ENCODE measurements at places on chromosomes 7 and 10. TPM values are rescaled to one million over a fixed set of nuclear protein-coding genes. Genes with fewer than 3 reads are reported as not detected.

DNA sequence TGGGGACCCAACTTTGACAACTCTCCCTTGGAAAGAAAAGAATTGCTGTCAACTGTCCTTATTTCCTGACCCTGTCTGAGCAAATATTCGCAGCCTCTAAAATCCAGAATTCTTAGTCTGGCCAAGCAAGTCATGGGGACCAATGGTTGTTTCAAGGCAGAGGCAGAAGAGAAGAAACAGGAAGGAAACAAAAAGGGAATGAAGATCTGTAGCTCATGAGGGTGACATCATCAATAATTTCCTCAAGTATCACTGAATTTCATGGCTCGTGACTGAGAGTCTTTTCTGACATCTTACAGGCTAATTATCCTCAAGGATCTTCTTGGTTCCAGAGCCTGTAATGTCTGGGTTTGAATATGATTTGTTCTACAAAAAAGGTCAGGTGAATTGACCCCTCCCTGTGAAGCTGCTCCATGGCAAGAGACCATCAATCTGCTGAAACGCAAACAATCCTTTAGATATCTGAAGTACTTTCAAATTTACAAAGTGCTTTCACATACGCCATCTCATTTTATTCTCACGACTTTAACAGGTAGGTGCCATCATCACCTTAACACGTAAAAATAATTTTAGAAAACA lies 5.8 kb downstream of the CDK6 start:
- DNase-seq, result peak; percentile 16

DNA sequence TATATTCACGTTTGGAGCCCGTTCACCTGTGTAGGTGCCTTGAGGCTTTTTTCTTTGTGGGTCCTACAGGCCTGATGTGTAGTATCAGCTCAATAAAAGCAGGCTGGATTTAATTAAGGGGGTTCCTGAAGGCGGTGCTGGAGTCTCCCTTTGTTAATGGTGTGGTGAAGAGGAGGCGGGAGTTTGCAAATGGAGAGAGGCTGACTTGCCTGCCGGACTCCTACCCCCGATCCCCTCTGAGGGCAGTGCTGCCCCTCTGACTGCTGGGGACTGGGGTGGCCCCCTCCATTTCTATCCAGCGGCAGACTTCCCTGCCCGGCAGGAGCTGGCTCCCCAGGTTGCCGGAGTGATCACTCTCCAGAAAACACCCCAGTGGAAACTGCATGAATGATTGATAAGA lies 45.1 kb downstream of the ZMIZ1 start:
- DNase-seq, result peak; percentile 39

DNA sequence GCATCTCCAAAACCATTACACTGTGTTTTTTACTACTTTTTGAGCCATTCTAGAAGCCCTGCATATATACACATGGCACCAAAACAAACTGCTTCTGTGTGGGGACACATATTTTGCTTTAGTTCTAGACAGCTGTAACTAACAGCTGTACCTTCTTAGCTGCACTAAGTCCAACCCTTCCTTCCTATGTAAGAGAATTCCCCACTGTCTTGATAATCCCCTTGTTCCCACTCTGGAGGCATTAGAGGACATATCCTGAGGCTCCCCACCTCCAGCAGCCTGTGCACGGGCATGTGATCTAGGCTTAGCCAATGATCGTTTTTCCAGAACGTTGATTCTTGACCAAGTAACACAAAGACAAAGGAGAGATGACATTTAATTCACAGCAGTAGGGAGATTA lies 13.3 kb upstream of the CDK13 start:
- DNase-seq, result no peak

DNA sequence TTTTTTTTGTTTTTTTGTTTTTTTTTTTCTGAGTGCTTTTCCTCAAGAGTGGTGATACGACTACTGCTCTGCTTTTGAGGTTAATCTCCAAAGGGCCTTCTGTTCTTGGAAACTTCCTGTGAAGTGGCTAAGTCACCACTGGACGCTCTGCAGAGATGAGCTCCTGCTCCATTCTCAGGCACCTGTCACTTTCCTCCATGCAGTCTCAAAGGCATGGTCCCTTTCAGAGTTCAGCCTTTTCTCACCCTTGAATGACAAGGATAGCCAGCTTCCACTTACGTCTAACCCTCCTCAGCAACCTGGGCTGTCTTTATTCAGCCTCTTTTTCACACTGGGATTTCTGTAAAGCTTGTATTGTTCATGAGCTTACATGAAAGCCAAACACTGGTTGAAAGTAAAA lies 65.8 kb downstream of the BMPER start:
- DNase-seq, result no peak

DNA sequence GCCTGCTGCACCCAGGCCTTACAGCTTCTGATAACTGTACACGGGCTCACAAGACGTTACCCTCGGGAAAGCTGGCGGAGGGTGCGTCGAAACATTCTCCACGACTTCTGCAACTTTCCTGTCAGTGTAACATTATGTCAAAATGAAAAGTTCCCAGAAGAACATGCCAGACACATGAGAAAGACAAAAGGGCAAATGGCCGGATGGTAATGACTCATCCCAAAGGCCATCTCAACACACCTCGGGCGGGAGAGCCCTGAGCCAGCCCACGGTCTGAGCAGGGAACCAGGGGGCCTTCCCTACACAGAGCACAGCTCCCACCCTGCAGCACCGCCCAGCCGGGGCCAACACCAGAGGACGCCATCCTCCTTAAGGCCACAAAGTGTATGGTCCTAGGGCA lies 118.7 kb downstream of the MAD1L1 start:
- peak; percentile 78 for DNase-seq

DNA sequence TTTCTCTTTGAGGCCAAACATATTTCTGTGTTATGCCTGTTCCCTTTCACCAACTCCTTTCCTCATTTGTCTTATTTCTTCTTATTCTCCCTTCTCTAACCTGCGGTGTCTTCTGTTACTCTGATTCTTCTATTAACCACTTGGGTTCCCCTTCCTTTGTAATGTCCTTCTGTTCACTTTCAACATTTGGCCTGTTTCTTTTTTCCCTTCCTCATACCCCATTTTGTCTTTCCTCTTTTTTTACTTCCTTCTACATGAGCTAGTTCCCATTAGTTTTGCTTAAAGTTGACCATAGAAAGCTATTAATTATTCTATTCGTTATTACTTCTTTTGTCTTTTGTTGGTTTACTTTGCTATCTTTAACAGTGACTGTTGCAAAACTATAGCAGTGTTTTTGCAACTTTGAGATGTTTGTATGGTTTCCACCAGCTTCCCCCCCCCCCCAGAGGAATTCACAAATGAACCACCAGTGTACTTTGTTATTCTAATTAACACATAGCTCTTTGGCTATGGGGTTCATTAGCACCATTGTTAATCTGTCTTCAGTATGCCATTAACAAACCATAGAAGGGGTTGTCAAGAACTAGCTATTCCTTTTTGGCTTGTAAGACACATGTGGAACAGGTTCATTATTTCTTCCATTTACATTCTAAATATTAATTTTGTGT lies 2.9 kb downstream of the LRGUK start:
- no peak for DNase-seq

DNA sequence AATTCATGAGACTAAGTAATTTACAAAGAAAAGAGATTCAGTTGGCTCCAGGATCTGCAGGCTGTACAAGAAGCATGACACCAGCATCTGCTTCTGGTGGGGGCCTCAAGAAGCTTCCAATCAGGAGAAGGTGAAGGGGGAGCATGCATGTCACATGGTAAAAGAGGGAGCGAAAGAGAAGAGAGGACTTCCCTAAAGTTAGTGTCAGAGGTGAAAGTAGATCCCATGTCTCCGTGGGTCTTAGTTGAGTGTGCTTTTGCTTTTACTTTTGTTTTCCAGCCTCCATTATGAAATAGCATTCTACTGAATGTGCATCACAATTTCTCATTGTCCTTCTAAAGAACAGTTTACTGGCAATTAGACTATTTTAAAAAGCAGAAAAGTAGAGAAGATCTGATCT lies 213.6 kb upstream of the FZD1 start:
- DNase-seq, result no peak

DNA sequence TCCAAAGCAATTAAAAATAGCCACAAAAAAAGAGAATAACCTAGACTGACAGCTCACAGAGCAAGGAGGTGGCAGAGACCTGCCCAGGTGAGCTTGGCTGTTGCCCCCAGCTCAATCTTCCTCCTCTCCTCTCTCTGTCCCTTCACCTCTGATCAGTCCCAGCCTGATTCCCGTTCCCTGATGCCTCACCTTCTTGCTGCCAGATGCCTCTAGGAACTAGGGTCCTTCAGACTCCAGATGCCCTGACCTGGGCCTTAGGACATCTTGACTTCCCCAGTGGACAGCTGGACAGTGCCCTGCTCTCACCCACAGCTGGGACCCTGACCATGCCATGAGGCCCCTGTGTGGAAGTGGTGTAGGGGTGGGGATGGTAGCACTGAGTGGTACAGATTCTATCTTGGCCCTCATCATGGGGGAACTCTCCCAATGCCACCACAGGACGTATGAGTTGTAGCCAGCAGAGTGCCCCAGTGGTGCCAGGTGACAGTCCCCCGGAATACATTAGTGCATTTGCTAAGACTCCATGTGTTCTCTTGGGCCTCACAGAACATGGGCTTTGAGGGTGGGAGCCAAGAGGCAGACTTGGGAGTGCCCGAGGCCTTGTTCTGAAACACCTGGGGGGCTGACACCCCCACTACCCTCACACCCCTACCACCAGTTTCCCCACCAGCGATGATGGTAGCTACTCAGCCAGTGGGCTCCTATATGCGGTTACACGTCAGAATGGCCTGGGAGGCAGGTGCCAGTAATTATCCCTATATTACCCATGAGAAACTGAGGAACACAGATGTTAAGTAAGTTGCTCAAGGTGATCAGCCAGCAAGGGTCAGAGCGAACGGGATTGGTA lies 2.0 kb downstream of the DEPP1 start:
- DNase-seq, result no peak

- peak; percentile 72 for DNase-seq
These were observed 8.4 kb downstream of the LRRC4 start for GRCh38 chr7:128022631-128023532.

- DNase-seq, result no peak
These were observed 19.6 kb downstream of the RGS10 start for GRCh38 chr10:119522747-119523426.

DNA sequence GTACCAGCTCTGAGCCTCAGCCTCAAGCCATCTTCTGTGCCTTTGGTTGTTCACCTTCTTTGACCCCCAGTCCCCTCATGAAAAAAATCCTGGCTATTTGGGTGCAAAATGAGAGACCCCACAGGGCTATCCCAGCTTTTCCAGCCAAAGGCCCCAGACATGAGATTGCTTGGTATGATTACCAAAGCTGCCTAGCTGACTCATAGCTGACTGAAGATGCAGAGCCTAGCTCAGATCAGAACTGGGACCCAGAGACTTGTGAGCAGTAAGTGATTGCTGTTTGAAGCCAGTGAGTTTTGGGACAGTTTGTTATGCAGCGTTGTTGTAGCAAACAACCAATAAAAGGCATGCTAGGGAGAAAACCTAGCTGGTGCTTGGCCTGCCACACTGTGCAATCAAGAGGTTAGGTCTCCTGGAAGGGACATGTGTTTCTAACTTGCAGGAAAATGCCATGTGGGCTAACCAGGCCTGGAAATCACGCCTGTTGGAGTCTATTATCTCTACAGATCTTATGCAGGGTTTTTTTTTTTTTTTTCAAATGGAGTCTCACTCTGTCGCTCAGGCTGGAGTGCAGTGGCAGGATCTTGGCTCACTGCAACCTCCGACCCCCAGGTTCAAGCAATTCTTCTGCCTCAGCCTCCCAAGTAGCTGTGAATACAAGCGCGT lies 48.0 kb upstream of the DAGLB start:
- peak; percentile 59 for DNase-seq

DNA sequence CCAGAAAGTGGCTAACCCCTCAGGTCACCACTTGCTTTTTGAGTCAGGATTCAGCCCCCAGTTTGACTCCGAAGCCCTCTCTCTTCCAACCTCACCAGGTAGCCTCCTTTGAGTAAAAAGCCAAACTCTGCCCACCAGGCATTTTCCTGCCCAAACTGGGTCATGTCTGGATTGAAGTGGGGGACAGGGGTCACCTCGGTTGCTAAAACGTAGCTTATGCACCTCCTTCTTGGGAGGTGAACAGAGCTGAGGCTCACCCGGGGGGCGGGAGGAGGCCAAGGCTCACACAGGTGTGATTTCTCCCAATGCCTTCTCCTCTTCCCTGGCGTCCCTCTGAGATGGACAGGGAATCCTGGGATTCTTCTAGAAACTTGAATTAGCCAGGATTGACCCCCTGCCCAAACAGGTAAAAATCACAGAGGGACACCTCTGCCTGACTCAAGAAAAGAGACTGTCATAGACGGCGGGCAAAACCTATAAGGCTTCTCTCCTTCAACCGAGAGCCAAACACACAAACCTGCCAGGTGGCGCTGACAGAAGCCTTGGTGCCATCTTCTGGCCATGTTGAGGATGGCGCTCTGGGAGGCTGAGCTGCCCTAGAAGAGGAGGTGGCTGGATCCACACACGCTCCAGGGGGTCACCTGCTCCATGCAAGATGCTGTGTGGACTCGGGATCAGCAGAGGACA lies 51.6 kb downstream of the PRLHR start:
- DNase-seq, result peak; percentile 75

DNA sequence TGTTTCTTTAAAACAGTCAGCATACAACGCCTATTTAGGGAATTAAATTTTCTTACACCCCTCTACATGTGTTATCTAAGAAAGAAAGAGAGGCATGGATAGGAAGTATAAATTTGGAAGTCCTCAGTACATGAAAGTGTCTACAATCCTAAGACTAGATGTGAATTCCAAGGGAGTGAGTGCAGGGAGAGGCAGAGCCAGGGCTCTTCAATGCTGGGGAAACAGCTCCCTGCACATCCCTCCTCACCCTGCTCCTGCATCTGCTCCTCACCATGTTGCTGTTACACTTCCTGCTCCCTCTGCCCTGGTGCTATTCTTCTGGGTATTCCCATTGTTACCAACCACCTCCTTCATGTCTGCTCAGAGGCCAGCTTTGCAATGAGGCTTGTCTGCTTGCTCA lies 229.1 kb upstream of the AKR1E2 start:
- DNase-seq, result peak; percentile 48

DNA sequence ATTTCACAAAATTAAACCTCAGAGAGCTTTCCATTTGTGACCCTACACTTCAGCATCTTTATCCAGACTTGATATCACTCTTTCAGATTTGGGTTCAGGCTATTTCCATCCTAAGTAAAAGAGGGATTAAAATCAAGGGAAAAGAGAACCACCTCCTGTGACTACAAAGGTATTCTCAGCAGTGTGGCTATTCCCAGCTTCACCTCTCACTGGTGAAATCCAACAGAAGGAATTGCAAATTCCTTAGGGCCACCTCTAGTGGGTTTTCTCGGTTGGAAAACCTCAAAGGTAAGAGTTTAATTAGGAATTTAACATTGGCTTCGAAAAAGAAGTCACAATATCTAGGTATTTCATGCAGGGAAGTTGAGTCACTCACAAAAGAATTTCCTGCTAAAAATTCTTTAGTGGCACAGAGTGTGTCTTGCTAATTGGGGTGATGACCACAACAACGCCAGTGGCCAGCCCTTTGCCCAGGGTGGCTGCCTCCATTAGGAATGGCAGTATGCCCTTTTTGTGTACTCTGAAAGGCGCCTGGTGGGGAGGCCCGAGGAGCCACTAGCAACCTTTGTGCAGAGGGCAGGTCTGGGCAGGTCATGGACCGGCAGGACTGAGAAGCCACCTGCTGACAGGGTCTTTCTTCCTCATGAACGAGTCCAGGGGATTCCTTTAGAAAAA lies 52.2 kb downstream of the SEM1 start:
- no peak for DNase-seq

ERVW-1 gene
- not detected for total RNA-seq

FFAR4 gene
- not detected for total RNA-seq

CREB5 gene
- total RNA-seq, result 14.8 TPM

LRRN3 gene
- total RNA-seq, result 0.43 TPM

TSPAN12 gene
- 2.0 TPM for total RNA-seq

PNLIPRP3 gene
- total RNA-seq, result not detected

PRLHR gene
- total RNA-seq, result not detected

SEMA3C gene
- total RNA-seq, result 612 TPM

MUC12 gene
- total RNA-seq, result 1.5 TPM

NME8 gene
- total RNA-seq, result not detected

ZNF736 gene
- 3.2 TPM for total RNA-seq

HGF gene
- total RNA-seq, result 4.4 TPM

KCP gene
- not detected for total RNA-seq

Data from GM23248 (cell line).